ENCODE measurements at places on chromosomes 7 and 10.

DNA sequence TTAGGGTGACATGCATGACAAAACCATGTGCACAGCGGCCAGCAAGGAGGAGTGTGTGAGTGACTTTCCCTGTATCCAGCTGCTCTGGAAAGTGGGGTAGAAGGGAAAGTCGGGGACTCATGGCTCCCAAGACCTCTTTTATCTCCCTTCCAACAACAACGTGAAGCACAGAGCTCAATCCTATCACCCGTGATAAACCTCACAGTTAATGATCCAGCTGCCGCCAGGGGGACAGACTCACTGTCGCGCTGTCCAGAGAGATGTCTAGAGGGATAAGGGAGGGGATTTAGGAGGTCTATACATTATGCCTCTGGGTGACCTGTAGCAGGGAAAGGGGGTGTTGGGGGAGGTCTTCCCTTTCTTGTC, 84.0 kb upstream of the SMNDC1 start:
- no peak for DNase-seq

- DNase-seq = no peak
These were observed 105.9 kb upstream of the ETV1 start for GRCh38 chr7:14095233-14095950.

- no peak for DNase-seq
These were observed 37.6 kb upstream of the STEAP4 start for GRCh38 chr7:88344271-88344670.

DNA sequence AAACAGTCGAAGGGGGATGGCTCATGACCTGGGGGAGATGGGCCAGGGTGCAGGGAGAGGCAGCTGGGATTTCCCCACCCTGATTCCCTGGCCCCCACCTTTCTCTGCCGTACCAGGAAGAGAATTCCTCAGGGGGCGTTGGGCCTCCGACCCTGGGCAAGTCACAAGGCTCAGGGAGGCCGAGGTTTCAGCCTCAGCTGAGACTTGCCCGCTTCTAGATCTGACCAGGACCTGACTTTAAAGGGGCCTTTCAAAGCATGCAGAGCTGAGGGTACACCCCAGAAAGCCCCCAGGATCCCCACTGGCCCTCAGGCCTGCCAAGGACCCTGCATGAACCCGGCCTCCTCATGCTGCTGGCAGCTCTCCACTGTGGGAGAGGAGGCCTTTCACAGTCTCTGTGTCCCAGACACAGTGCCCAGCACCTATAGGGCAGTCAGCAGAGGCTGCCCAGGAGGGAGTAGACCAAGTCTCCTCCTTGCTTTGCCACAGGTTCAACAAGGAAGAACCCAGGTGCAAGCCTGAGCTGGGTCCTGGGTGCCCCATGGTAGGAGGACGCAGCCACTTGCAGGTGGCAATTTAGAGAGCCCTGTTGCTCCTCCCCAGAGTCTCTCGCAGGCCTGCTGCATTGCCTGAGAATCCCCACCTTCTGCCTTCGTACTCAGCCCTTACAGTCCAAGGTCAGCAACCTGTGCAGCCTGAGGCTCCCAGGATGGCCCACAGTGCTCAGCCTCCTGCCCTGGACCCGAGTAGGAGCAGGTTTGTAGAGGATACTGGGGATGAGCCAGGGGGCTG, 89.3 kb downstream of the CHST15 start:
- no peak for DNase-seq

- DNase-seq = no peak
These were observed 9.4 kb upstream of the CDK6 start for GRCh38 chr7:92845736-92846135.

DNA sequence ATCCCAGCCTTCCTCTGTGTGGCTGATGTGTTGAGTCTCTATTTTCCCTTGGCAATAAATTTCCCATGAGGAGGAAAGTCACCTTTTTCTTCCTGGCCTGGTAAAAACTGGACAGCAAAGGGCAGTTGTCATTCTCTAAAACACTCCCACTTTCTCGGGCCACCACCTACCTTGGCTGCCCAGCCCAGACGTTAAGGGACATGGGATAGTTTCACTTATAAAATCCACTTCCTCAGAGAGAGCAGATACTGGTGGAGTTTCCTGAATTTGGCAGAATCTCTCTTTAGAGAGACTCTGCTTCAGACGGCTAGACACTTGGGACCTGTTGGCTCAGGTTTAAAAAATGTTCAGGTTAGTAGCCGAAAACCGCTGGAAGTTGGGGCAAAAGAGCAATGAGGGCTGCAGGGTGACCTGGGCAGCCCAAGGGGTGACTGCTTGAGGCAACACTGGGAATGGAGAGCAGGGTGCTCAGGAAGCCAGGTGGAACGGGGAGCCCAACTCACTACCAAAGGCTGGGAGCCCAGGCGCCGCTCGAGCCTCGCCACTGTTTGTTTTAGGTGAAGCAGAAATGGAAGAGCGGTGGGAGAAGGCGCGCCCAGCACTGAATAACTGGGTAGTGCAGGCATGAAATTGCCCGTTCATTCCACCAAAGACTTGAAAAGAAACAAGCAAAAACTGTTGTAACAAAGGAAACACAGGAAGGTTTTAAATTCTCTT, 186.1 kb downstream of the TRIL start:
- no peak for DNase-seq

GRCh38 chr10:123636598-123637325, 29.4 kb upstream of the GPR26 start:
- DNase-seq = no peak

- no peak for DNase-seq
These were observed 59.9 kb upstream of the DNAJB6 start for GRCh38 chr7:157276731-157277562.

DNA sequence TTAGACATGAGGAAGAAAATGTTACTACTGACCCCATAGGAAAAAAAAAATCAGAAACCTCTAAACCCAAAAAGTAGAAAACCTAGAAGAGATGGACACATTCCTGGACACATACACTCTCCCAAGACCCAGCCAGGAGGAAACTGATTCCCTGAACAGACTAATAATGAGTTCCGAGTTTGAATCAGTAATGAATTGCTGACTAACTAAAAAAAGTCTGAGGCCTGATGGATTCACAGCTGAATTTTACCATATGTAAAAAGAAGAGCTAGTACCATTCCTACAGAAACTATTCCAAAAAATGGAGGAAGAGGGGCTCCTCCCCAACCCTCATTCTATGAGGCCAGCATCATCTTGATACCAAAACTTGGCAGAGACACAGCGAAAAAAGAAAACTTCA, 75.8 kb downstream of the HBP1 start:
- DNase-seq = no peak

DNA sequence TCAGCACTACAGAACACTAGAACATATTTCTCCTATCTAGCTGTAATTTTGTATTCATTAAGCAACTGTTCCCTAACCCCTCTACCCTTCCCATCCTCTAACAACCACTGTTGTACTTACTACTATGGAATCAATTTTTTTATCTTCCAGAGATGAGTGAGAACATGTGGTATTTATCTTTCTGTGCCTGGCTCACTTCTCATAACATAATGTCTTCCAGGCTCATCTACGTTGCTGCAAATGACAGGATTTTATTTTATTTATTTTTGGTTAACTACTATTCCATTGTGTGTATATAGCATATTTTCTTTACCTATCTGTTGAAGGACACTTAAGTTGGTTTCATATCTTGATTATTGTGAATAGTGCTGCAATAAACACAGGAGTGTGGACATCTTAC, 200.9 kb upstream of the CHRM2 start:
- DNase-seq = no peak
